Activated T-helper 1 cell treated with anti-CD3 and anti-CD28 coated beads, Interleukin-2, amount 50 U/mL, for 16 hours (primary cell): ENCODE measurements at places on chromosomes 4 and X.

DNA sequence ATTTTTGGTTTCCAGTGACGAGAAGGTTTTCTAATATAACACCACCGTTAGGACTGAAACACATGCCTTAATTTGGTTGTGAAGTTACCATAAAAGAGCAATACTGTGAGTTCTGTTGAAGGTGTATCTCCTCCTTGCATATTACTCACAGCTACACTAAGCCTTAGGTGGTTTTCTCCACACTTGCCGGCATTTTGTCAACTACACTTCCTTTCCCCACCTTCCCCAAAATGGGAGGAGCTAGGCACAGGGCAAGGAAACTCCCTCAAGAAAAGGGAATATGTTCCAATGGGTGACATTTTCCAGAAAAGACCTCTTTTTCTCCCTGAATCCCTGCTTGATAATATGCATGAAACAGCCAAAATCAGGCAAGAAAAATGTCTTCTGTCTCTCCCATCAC, 44.8 kb downstream of the RELL1 start:
- no peak for DNase-seq

DNA sequence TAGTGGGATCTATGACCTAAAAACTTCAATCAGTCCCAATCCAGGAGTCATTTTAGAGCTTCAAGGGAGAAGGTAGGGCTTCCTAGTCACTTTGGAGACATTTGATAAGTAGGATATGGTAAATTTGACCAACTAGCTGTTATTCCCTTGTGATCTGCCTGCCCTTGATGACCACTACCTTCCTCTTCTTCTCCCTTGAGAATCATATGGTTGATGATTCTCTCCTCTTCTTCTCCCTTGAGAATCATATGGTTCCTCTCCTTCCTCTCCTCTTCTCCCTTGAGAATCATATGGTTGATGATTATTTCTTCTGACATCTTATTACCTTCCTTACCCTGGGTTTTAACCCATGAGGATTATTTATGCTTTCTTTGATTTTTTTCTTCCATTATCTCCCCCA, 482.6 kb upstream of the TENM3 start:
- no peak for DNase-seq

- no peak for DNase-seq
These were observed 22.6 kb downstream of the FGFRL1 start for GRCh38 chr4:1033840-1034551.

GRCh38 chrX:111131572-111131971, 35.6 kb downstream of the PAK3 start:
- no peak for DNase-seq

DNA sequence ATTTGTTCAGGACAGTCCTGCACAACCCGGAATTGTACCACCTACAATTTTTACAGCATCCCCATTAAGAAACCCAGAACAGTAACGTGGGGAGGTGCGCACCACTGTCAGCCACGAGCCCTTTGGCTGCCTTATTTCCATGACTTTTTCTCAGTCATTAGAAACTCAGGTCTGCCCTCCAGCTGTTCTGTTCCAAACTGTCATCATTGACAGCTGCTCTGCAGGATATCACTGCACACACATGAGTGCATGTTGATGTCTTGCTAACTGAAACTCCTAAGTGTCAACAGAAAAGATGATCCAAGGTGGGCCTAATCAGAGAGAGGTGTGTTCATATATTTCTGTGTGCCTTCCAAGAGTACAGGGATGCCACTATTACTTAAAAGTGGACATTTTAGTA, 123.4 kb downstream of the PARM1 start:
- no peak for DNase-seq
